ENCODE measurements at places on chromosomes 11 and 22.

- DNase-seq: no peak
Observed at GRCh38 chr11:17156283-17156682, 51.5 kb downstream of the PIK3C2A start.

GRCh38 chr22:45407793-45408192 is 5.6 kb downstream of the SMC1B start:
- no peak for DNase-seq

GRCh38 chr11:109862835-109863234 is 230.4 kb upstream of the ZC3H12C start:
- DNase-seq: no peak

- DNase-seq: no peak
Observed at GRCh38 chr11:94139416-94139815, 10.8 kb downstream of the PANX1 start.

GRCh38 chr22:50272044-50272802 is 2.0 kb upstream of the MAPK11 start:
- DNase-seq: no peak

All from stimulated activated CD8-positive, alpha-beta memory T cell treated with anti-CD3 and anti-CD28 coated beads, Interleukin-12 subunit alpha, Interleukin-12 subunit beta, amount 100 ng/mL, for 4 hours (primary cell).